ENCODE measurements at places on chromosomes 2 and 18.

- no peak for DNase-seq
Measured at GRCh38 chr2:62286089-62286785, 90.3 kb downstream of the B3GNT2 start.

DNA sequence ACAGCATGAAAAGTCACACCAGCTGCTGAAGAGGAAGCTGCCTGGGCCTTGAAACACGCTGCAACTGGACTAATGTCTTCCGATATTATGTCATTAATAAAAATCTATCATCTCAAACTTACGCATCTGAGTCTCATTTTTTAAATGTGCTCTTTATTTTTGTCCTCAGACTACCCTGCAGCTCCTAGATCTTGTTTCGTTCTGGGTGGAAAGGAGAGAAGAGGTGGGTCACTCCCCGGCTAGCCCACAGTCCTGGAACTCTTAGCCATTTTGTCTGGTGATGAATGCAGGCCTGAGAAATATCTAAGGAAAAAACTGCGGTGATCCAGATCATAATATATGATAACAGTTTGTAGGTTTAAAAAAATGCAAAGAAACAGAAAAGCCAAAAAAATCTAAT is 73.3 kb downstream of the TXNL1 start:
- DNase-seq: no peak

DNA sequence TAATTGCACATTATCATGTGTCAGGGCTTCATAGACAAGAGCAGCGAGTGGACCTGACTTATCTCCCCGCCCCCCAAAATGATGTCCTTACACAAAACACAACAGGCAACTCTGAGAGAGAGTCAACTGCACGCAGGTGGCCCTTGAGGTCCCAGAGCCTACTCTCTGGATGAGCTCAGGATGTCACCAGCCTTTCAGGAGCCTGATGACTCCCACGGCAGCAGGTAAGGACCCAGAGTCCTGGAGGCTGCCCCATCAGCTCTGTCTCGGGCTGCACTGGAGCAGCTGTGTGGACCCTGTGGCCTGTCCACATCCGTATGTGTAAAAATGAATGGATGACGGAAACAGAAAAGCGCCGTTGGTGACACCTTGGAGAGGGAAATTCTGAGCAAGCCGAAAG is 130.9 kb downstream of the HDAC4 start:
- DNase-seq: no peak

- DNase-seq: no peak
Measured at GRCh38 chr2:212337486-212338343, 200.9 kb downstream of the ERBB4 start.

- no peak for DNase-seq
Measured at GRCh38 chr2:120516679-120517314, 170.9 kb downstream of the INHBB start.

GRCh38 chr18:48836231-48836805 is 114.4 kb downstream of the SMAD7 start:
- DNase-seq: no peak
